ENCODE measurements at places on chromosomes 2 and 18. TPM values are rescaled to one million over a fixed set of nuclear protein-coding genes. Genes with fewer than 3 reads are reported as not detected.
A peak's percentile ranks its signal among the peaks of the same experiment; 100 is the strongest.

The CNTNAP5 gene
- total RNA-seq = 4.5 TPM

The FRZB gene
- 14.7 TPM for total RNA-seq

The GRHL1 gene
- 1.4 TPM for total RNA-seq

The TMEM214 gene
- 39.4 TPM for total RNA-seq

The HOXD13 gene
- 48.9 TPM for total RNA-seq

The EPB41L5 gene
- total RNA-seq = 22.7 TPM

DNA sequence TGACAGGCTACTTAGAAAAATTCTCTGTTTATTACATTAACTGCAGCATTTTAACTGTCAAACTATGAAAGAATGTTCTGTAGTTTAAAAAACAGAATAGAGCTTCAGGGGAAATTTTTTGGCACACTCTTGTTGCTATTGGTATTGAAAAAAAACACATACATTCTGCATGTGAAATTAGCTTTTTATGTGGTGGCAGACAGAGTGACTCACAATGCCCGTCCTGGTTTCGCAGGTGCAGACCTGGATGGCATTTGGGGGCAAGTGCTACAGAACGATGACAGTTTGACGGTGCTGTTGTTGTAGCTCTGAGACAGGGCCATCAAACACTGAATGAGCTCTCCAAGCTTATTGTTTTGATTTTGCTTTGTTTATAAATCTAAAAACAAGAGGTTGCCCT lies 105.0 kb upstream of the MAP3K20 start:
- DNase-seq = no peak

GRCh38 chr2:98487806-98488189 lies 43.1 kb downstream of the INPP4A start:
- peak; percentile 40 for DNase-seq

GRCh38 chr18:31410716-31411483 lies 34.3 kb downstream of the DSG4 start:
- DNase-seq = no peak

DNA sequence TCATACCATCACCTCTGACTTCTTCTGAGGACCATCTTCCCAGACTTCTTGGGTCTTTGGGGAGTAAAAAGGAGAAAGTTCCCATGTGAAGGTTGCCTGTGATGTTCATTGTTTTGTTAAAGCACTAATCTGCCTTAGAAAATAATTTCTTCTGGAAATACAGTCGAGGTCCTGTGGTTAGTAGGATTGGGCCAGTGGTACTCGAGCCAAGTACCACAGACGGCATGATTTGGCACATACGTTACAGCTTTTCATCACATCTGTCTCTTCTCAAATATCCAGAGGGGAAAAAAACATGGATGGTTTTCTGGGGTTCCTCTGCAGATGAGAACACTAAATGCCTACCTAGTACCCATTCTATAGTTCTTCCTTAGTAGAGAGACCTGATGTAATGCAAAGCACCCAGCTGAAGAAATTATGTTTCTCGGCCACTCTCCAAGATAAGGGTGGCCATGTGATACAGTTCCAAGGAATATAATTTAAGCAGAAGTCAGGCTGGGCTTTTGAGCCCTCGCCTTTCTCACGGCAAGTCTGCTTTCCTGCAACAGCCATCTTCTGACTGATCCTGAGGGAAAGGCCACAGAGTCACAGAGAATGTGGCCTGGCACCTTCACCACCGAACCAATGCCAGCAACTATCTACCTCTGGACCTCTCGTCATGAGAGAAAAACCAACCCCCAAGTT lies 161.0 kb downstream of the RNF152 start:
- DNase-seq = no peak

GRCh38 chr2:149360106-149360505 lies 29.7 kb downstream of the LYPD6 start:
- DNase-seq = no peak

- DNase-seq = no peak
Measured at GRCh38 chr2:217335341-217335966, 475.6 kb upstream of the TNP1 start.

DNA sequence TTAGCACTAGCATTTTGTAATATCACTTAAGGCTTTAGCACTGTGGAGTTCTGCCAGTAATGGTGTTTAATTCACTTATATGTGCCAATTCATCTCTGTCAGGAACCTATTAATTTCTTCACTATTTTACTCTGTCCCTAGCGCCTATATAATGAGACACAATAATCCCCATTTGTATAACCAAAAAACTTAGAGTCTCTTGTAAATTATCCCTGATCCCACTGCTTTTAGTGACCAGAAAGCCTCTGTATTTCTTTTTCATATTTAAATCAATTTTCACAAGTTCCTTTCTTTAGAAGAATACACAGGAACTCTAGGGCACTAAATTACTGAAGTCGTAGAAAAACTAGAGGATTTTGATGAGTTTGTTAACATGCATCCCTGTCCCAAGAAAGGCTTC lies 242.7 kb upstream of the NRP2 start:
- no peak for DNase-seq

Data from sigmoid colon (tissue), 7 donors.